ENCODE measurements at places on chromosomes 6 and 20.
A peak's percentile ranks its signal among the peaks of the same experiment; 100 is the strongest.

- peak; percentile 6 for DNase-seq
Measured at GRCh38 chr6:132960720-132961119, 146.4 kb downstream of the RPS12 start.

GRCh38 chr6:145525038-145525437 is 210.3 kb downstream of the EPM2A start:
- no peak for DNase-seq

GRCh38 chr6:41337709-41338108 is 2.3 kb downstream of the NCR2 start:
- no peak for DNase-seq

- DNase-seq, result no peak
Measured at GRCh38 chr6:11978169-11978987, 33.7 kb upstream of the HIVEP1 start.

DNA sequence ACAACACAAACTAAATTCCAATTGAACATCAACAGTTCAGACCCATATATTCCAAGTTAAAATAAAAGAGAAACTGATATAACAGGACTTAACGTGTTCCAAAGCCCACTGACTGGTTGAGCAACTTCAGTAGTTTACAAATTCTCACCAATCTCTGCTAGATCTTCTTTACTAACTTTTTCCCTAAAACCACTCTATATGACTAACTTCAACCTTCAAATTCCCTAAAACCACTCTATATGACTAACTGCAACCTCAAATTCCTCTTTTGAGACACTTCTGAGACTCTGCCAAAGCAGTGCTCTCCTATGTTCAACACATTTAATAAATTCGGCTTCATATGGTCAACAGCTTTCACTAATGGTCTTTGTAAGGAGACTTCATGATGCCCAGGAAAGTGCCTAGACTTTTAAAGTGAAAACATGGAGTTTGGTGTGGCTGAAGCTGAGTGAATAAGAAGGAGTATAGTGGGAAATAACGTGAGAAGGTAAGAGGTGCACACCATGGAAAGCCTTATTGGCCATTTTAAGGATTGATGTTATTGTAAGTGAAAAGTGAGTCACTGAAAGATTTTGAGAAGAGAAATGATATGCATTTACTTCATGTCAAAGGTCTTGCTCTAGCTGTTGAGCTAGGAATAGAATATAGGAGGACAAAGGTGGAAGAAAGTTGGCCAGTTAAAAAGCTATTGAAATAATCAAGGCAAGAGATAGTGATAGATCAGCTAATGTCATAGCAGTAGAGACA is 134.0 kb upstream of the HCRTR2 start:
- no peak for DNase-seq

- DNase-seq, result no peak
Measured at GRCh38 chr6:14645221-14645620, 527.6 kb downstream of the CD83 start.

DNA sequence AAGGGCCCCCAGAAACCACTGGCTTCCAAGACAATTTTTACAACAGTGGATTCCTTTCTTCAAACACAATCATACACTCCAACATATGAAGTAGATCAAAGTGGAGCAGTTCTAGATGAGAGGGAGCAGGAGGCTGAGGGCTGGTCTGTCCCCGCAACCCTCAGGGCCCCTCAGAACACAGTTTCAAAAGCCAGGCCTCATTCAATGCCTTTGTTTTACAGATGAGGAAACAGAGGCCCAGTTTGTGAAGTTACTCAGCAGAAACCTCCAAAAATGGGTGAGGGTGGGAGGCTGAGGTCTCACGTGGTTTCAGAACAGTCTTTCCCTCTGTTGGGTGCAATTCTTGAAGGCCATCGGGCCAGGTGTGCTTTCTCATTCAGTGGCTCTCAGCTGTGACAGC is 134.9 kb downstream of the SCML4 start:
- no peak for DNase-seq

DNA sequence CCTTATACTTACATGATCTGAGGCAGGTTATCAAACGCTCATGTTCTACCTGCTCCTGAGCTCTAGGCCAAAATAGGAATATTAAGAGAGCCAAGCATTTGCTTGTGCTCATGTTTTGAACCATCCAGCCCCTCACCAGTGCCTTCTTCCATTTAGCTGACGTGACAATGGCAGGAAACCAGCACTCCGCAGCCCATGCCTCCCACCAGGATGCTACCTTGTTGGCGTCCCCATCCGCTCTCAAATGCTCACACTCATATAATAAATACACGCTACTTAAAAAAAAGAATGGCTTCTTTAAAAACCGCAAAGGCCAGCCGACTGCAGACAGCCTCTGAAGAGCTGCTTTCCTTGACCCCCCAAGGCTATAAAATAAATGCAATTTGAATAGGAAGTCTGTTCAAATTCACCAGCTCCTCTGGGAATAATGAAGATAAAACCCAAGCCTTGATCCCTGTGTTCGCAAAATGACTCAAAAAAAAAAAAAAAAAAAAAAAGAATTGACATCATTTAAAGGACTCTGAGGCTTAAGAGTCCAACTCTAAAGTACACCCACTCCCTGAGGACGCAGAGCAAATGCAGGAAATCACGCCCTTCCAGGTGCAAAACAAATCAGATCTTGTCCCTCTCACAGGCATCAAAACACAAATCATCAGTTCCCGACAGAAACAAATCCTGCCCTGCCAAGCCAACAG is 29.0 kb downstream of the RNASET2 start:
- no peak for DNase-seq

GRCh38 chr20:61391812-61392520 is 139.9 kb downstream of the CDH4 start:
- no peak for DNase-seq

- DNase-seq, result no peak
Measured at GRCh38 chr6:157089851-157090250, 233.5 kb downstream of the TMEM242 start.

DNA sequence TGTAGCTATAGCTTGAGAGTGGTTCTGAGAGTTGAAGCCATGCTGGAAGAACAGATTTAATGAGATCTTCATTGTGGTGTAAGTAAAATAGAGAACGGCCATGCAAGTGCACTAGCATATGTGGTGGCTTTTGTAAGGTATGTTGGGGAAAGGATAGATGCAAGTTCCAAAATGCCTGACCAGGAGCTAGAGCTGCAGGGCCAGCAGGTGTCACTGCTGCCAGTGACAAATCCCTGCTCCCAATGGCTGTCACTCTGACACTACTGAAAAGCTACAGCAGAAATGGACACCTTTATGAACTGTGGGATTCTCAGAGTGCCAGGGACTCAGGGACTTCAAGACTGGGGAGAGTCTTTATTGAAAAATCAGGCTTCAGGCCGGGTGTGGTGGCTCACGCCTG is 23.1 kb upstream of the VIP start:
- peak; percentile 15 for DNase-seq

GRCh38 chr6:79399499-79399898 is 137.7 kb downstream of the LCA5 start:
- DNase-seq, result no peak

- DNase-seq, result no peak
Measured at GRCh38 chr6:53466257-53466656, 78.6 kb downstream of the GCLC start.

DNA sequence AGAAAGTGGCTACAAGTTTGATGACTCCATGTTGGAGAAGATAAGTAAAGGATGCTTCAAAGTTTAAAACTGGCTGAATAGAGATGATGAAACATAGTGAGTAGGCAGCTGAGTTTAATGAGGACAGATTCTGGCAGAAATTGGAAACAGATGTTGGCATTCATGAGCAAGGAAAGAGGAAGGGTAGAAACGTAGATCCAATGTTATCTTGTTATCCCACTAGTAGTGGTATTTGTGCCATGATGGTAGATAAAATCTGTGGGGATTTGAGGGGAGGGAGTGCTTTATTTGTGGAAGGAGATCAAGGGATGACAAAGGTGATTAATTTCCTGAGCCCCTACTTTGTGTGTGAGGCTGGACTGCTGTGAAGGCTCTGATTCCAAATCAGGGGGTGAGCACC is 69.5 kb downstream of the MRAP2 start:
- DNase-seq, result no peak

- no peak for DNase-seq
Measured at GRCh38 chr6:156423075-156423474, 354.1 kb upstream of the ARID1B start.

GRCh38 chr6:44119704-44120262 is 7.5 kb downstream of the MRPL14 start:
- DNase-seq, result no peak

DNA sequence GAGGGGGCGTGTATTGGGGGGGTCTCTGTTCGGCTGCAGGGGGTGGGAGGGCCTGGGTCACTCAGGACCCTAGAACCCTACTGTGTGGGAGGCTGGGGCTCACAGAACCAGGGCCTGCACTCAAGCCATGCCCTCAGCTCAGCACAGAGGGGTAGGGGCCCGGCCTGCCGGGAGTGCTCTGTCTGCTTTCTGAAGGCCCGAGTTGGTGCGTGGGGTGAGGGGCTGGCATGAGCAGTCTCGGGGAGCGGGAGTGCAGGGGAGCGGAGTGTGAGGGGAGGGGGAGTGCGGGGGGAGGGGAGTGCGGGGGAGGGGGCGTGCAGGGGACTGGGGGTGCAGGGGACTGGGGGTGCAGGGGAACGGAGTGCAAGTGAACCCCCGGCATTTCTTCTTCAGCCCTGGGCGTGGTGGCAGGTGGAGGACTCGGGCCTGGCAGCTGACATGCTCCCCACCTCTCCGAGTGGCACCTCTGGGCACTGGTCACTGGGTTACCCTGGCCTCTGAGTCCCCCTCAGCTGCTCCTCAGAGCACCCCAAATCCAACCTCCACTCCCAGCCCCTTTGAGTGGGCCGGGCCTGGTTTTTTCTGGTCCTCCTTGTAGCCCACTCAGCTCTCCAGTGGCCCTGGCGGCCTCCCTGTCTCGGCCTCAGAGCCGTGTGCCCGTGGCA is 1.0 kb downstream of the COL20A1 start:
- no peak for DNase-seq

DNA sequence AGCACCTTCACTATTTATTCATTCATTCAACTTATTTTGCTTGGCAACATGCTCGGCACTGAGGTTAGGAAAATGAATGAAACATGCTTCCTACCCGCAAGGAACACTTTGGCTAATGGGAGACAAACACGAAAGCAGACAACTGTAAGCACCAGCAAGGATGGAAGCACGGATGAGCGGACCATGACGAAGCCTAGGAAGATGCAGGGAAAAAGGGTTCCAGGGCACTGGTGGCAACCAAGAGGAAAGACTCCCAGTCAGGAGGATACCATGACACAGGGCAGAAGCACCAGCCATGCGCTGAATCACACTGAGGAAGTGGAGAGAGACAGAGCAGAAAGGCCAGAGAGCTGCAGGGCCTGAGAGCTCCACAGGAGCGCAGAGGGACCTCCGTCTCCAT is 9.8 kb downstream of the PDE10A start:
- DNase-seq, result no peak

DNA sequence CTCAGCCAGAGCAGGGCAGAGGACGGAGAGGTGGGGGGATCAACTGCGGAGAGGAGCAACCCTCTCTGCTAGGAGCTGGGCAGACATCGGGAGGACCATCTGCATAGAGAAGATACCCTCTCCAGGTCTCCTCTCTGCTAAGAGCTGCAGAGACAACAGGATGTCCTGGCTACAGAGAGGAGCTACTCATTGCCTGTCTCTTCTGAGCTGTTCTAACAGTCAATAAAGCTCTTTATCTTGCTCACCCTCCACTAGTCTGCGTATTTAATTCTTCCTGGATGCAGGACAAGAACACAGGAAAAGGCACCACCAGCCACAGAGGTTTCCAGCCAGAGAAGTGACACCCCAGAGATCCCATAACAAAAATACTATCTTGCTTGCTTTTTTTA is 871.1 kb upstream of the GJE1 start:
- DNase-seq, result no peak

DNA sequence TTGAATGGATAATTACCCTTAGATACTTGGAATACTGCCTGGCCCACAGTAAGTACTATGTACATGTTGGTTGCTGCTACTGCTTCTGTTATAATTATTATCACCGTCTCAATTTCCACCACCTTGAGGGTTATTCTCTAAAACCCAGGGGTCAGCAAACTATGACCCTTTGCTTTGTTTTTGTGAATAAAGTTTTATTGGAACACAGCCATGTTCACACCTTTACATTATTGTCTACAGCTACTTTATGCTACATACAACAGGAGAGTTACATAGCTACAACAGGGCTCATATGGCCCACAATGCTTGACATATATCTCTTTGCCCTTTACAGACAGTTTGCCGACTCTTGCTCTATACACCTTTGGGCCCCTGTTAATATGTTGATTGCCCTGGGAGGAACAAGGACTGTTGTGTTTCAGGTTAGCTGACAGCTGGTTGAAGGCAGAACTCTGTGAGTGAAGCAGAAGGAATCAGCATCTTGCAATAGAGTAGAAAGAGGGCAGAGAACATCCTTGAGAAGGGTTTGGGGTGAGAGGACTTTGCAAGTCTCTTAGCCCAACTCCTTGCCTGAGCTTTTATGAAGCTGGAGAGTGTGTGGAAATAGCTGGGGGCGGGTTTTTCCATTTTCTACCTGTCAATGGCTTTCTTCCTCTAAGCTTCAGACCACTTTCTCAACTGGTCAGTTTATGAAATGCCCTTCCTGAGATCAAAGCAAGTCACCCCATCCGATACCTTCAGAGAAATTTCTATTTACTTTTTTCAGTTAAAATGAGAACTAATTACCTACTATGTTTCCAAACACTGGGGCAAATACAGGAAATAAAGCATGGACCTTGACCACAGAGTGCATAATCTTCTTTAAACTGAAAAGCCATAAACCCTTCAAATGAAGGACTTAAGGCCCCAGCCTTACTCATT is 3.5 kb upstream of the MEP1A start:
- no peak for DNase-seq

DNA sequence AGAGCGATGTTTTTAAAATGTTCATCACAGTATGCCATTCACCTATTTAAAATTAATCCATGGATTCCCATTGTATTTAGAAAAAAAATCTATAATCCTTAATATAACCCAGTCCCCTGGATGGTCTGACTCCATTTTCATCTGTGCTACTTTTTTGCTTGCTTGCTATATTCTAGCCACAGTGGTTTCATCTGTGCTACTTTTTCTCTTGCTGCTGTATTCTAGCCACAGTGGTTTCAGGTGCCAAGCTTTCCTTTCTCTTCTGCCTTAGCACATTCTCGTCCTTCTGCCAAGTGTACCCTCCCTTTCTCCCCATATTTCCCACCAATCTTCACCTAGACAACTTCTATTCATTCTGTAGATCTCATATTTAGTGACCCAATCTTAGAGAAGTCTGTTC is 33.3 kb upstream of the SOX4 start:
- no peak for DNase-seq

- peak; percentile 73 for DNase-seq
Measured at GRCh38 chr20:45993197-45993951, 15.3 kb upstream of the MMP9 start.

GRCh38 chr20:37189416-37190016 is 10.2 kb upstream of the MROH8 start:
- no peak for DNase-seq

GRCh38 chr6:34521463-34522285 is 34.5 kb downstream of the SPDEF start:
- no peak for DNase-seq

- DNase-seq, result peak; percentile 69
Measured at GRCh38 chr6:33410711-33411631, at the start of gene PHF1. Gene PHF1 (plus strand): TSS chr6:33411014. CDS start chr6:33412264, 1,250 bp downstream.

GRCh38 chr6:137798846-137799245 is 68.2 kb upstream of the TNFAIP3 start:
- no peak for DNase-seq
